Stimulated activated CD8-positive, alpha-beta memory T cell treated with anti-CD3 and anti-CD28 coated beads, Interleukin-15, amount 100 ng/mL, for 48 hours (primary cell): ENCODE measurements at places on chromosomes 4 and X.

DNA sequence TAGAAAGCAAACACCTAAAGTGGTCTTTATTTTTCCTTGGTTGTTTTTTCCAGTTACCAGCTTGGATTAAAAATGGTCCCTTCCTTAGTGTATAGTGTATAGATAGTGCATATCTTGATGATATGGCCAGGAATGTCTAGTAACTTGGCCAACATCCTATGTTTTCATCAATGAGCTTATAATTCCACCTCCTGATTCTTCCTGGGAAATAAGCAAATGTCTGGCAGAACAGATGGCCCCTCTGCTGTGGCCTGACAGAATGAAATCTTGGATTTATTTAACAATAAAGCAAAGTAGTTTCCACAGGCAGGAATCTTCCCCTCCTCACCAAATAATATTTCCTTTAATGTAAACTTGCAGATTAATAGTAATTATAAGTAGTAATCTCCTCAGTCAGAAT is 6.1 kb downstream of the SCARB2 start:
- no peak for DNase-seq

GRCh38 chr4:74675673-74676279 is 118.5 kb downstream of the BTC start:
- no peak for DNase-seq

DNA sequence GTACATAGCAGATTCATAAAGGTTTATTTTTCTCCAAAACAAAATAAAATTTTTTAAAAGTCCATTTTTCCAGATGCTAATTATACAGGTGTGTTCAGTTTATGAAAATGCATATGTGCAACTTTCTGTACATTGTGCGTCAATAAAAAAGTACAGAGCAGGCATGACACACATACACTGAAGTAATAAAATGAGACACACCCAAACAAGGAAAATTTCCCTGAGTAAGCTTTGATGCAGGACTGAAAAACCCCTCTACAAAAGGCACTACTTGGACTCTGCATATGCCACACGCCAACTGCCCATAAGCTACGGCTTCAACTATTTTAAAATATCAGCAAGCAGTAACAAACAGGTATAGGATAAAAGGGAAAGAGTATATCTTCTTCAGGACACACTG is 13.8 kb downstream of the ARAP2 start:
- no peak for DNase-seq

GRCh38 chrX:49172280-49172780 is 632 bp downstream of the PLP2 start:
- peak; percentile 72 for DNase-seq

- DNase-seq, result no peak
These were observed 278.9 kb upstream of the FTHL17 start for GRCh38 chrX:31350808-31351074.

- DNase-seq, result no peak
These were observed 1.8 kb upstream of the PPEF2 start for GRCh38 chr4:75904076-75904475.
